ENCODE measurements at places on chromosomes 12 and 14. TPM values are rescaled to one million over a fixed set of nuclear protein-coding genes. Genes with fewer than 3 reads are reported as not detected.

DNA sequence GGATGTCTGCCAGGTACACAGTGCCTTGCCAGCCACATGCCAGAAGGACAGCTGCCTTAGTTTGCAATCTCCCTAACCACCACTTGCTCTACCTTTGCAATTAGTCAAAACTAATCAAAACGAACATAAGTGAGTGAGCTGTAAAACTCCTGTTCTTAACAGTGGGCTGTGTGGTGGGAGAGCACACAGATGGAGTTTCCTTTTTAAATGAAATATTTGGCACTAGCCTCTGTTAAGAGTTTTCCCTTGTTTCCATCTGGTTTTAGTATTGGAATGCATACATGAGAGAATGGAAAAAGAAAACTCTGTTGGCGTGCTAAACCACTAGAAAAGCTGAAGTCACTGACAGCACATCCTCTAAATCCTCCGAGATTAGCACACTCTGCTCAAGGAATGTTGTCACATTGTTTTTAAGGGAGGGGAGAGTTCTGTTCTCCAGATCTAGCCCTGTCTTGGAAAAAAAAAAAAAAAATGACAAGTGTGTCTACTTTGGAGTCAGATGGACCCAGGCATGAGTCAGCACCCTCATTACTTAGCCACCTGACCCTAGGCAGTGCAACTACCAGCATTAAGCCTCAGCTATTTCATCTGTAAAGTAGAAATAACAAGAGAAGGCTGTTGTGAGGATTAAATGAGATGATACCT lies 83.9 kb downstream of the STXBP6 start:
- H3K27me3 ChIP-seq, result peaks cover 11% of the 10 kb centered on the region
- no peak overlapping the region for H3K4me3 ChIP-seq
- no peaks in the 10 kb centered on the region for H3K36me3 ChIP-seq
- no peak for DNase-seq

DNA sequence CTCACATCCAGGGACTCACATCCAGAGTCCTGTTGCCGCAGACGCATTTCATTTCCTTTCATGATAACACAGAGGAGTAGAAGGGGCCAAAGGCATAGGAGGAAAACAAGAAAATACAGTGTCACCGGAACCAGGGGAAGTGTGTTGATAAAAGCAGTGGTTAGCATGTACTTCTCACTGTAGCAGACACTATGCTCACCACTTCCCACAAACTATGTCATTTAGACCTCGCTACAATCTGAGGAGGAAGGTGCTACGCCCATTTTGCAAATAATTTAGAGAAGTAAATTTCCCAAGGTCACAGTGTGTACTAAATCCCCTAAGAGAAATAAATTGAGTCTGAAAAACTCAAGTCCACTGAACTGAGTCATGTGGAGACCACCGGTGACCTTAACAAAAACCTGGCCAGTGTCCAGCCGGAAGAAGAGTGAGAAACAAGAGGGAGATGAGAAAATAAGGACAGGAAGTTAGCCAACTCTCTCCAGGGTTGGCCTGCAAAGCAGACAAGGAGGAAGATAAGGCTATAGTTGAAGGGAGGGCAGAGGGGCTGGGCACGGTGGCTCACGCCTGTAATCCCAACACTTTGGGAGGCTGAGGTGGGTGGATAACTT lies 25.8 kb upstream of the TMCC3 start:
- peaks cover 30% of the 10 kb centered on the region for H3K4me1 ChIP-seq
- no peak for DNase-seq
- H3K27me3 ChIP-seq, result no peaks in the 10 kb centered on the region
- H3K27ac ChIP-seq, result peak overlapping the region; percentile 40

DNA sequence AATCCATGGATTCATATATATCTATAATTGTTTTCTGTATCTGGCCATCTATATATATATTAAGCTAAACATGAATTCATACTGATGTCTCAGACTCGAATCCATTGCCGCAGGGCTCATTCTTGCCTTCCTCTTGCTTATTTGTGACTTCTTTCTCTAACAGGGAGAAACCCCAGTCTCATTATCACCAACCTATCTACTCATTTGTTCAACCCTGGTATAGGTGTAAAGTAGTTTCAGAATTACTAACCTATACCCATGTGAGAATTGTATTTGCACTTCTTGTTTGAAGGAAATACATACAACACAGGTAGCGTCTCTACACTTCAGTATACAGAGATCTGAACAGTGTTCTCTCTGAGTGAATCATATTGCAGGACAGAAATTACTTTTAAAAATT lies 77.7 kb downstream of the PTPN11 start:
- H3K27me3 ChIP-seq, result no peaks in the 10 kb centered on the region
- H3K4me1 ChIP-seq, result no peaks in the 10 kb centered on the region

GRCh38 chr12:40137252-40137651 lies 31.4 kb upstream of the SLC2A13 start:
- DNase-seq, result no peak
- no peaks in the 10 kb centered on the region for H3K27me3 ChIP-seq
- no peaks in the 10 kb centered on the region for H3K36me3 ChIP-seq
- H3K4me1 ChIP-seq, result no peaks in the 10 kb centered on the region
- H3K27ac ChIP-seq, result no peak overlapping the region

- no peak for DNase-seq
- no peaks in the 10 kb centered on the region for H3K27me3 ChIP-seq
- no peaks in the 10 kb centered on the region for H3K36me3 ChIP-seq
Observed at GRCh38 chr12:95573951-95574576, 22.8 kb upstream of the USP44 start.

Gene STAC3
- 3.0 TPM for total RNA-seq

Gene RASSF3
- total RNA-seq, result 118 TPM

DNA sequence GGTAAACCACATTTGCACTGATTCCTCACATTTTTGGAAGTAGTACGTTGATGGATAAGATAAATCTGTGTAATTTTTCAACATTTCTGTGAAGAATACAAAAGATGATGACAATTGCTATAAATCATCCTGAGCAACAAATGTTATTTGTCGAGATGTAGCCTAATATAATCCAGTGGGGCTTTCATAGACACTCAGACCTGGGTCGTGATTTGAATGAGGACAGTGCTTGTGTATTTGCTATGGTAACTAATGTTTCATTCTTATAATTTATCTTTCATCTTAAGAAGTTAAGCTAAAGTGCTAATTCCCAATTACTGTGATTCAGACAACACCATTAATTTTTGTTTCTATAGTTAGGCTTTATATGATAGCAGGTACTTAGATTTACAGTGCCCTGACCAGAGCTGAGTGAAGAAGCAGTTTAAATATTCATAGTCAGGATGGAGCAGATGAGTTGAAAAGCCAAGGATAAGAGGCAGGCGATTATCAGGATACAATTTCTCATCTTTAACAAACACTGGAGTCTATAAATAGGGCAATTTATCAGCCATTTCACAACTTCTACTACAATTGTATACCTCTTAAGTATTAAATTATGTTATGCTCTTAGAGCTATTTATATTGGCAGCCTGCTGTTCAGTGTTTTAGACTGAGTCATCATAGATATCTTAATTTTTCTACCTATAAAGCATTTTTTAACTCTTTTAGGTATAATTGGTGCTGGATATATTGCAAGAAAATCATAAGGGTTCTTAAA lies 359.9 kb downstream of the TRHDE start:
- no peaks in the 10 kb centered on the region for H3K27me3 ChIP-seq
- H3K4me3 ChIP-seq, result no peak overlapping the region
- H3K36me3 ChIP-seq, result no peaks in the 10 kb centered on the region
- no peaks in the 10 kb centered on the region for H3K4me1 ChIP-seq
- H3K27ac ChIP-seq, result no peak overlapping the region
- no peak for DNase-seq

- H3K4me3 ChIP-seq, result no peak overlapping the region
- H3K36me3 ChIP-seq, result no peaks in the 10 kb centered on the region
- no peak for DNase-seq
- H3K4me1 ChIP-seq, result no peaks in the 10 kb centered on the region
- no peak overlapping the region for H3K27ac ChIP-seq
Observed at GRCh38 chr12:128381946-128382345, 115.0 kb downstream of the TMEM132C start.

- peaks cover 4% of the 10 kb centered on the region for H3K4me1 ChIP-seq
- no peak overlapping the region for H3K27ac ChIP-seq
- H3K27me3 ChIP-seq, result no peaks in the 10 kb centered on the region
- H3K36me3 ChIP-seq, result peaks cover 14% of the 10 kb centered on the region
- DNase-seq, result no peak
- H3K4me3 ChIP-seq, result no peak overlapping the region
Observed at GRCh38 chr14:93019970-93020369, 95.8 kb downstream of the ITPK1 start.

GRCh38 chr14:45426685-45427282 lies 173.8 kb upstream of the MIS18BP1 start:
- H3K4me3 ChIP-seq, result no peak overlapping the region
- DNase-seq, result no peak
- no peaks in the 10 kb centered on the region for H3K4me1 ChIP-seq
- no peak overlapping the region for H3K27ac ChIP-seq
- H3K27me3 ChIP-seq, result no peaks in the 10 kb centered on the region
- no peaks in the 10 kb centered on the region for H3K36me3 ChIP-seq
